ENCODE measurements at places on chromosomes 3 and 15.

DNA sequence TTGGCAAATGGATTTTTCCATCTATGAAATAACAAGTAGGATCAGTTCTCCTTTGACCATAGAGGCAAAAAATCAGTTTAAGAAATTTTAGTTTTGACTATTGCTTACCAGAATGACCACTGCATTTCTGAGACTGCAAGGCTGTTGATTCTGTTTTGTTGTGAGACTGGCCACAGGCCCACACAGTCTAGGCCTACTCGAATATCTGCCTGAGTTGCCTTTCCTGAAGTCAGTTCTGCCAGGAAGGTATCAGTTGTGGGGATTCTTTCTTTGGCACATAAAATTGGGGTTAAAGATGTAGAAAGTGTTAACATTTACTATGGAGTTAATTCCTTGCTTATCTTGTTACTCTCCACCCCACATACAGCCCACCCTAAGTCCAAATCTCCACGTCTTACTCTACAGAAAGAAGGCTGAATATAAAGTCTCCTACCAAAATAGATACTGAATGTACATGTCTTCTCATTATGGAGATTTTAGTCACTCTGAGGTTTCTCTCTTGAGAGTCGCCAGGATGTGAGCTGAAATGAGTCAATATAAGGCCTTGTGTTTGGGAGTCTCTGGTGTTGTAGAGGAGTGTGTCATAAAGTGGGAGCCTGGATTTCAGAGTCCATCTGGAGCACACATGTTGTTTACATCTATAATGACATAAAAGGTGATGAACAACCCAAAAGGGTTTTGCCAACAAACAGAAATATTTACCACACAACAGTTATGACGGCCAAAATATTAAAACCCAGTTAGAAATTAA is 45.0 kb upstream of the WWTR1 start:
- DNase-seq: no peak

DNA sequence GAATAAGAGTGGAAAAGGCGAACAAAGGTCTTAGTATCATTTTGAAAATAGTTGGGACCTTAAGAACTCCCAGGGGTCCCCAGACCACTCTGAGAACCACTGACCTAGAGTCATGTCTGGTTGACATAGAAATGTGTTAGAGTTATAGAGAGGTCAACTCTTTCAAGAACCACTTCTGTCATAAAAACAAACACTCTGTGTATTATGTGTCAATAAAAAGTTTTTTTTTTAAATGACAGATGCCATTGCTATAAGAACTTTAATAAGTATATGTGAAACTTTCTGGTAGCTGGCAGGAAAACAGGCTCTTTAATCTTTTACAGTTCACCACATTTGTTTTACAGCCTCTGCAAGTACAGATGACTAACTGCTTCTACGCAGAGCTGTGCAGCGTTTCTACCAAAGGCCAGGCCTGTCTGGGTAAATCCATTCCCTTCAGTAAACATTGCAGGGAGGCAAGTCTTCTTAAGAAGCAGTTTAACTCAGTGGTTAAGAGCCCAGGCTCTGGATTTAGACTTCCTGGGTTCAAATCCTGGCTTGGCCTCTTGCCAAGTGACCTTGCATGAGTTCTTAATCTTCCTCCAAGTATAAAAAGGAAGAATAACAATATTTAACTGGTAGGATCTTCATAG is 56.6 kb downstream of the RFTN1 start:
- DNase-seq: no peak

DNA sequence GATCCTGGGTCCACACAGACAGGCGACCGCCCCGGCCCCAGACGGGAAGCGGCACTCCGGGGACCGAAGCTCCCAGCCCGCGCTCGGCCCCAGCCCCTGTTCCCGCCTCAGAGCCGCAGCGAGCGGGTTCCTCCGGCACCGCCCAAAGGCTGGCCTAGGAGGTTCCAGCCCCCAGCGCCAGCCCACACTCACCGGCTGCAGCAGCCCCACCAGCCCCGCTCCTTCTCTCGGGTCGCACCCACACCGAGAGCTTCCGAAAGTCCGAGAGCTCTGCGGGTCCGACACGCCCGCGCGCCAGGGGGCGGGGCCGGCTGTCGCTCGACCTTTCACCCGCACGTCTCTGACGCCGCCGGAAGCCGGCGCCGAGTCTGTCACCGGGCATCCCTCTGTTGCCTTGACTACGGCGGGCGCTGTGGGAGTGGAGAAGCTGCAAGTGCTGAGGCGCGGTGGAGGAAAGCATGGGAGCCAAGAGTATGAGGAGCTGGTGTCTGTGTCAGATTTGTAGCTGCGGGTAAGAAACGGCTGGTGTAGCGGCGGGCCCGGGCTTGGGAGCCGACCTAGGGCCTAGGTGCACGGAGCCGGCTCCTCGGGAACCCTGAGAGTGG is at the start of the genes EFL1 and SAXO2:
EFL1 (minus strand) TSS at position 313 of the 605 bp plus-strand sequence. CDS start 956 bp downstream, outside the sequence.
SAXO2 (plus strand) TSS at position 397 of the 605 bp plus-strand sequence; CDS start at position 459, 62 bp downstream.
- peak; percentile 66 for DNase-seq

GRCh38 chr3:197428952-197429351 is 126.8 kb downstream of the BDH1 start:
- no peak for DNase-seq

GRCh38 chr15:42707068-42707467 is 29.9 kb downstream of the CDAN1 start:
- DNase-seq: no peak

GRCh38 chr3:62496503-62496902 is 123.2 kb upstream of the FEZF2 start:
- no peak for DNase-seq

GRCh38 chr3:179071027-179071322 is 634 bp downstream of the ZMAT3 start:
- no peak for DNase-seq

- DNase-seq: no peak
These were observed 114.9 kb downstream of the GMNC start for GRCh38 chr3:190747571-190747970.

- DNase-seq: no peak
These were observed 8.9 kb upstream of the RLBP1 start for GRCh38 chr15:89230277-89230676.

- DNase-seq: no peak
These were observed 269.0 kb downstream of the ZNF621 start for GRCh38 chr3:40793730-40794129.

- no peak for DNase-seq
These were observed 5.3 kb downstream of the PLA2G4F start for GRCh38 chr15:42151141-42151561.

DNA sequence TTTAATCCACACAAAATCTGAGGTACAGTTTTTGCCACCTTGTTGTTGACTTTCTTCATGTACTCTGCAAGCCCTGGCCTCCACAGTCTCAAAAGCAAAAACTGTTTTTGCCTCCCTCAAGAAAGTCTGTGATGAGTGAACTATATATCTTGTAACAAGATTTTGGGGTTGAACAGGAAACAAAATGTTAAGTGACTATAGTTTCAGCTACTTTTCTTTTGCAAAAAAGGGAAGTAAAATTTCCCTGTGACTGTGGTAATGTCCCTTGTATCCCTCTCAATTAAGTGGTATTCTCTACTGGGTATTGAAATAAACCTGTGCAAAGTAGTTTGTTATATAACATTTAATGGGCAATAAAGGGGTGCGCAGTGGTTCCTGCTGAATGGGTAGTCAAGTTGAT is 21.3 kb upstream of the SCAANT1 start:
- no peak for DNase-seq

DNA sequence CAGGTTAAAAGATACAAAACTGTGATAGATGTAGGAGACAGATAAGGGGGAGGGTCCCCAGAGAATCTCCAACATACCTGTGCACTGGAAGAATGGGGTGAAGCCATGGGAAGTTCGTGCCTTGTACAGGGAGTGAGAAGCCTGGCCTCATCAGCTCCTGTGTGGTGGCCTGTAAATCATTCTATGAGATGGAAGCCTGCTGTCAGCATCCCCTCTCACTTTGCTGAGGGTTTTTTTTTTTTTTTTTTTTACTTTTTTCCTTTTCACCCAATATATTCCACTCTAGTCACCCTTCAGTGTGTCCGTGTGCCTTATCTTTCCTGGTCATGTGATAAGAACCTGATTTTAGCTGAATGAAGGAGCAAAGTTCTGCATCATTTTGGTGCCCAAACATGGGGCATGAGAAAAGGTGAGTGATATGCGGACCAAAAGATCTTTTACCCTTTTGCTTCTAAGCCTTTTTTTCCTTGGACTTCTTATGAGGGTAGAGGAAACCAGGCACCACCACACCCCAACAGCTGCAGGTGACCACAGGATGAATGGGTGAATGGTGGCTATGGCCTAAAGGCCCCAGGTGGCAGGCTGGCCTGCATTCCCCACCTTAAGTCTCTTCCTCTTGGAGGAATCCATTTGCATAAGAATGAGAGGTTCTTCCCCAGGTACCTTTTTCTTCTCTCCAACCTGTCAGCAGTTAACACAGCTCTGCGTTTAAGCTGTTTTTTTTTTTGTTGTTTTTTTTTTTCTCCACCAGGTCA is 1345.0 kb downstream of the NSUN3 start:
- DNase-seq: no peak

- DNase-seq: no peak
These were observed 28.5 kb downstream of the TMEM41A start for GRCh38 chr3:185470323-185470722.

DNA sequence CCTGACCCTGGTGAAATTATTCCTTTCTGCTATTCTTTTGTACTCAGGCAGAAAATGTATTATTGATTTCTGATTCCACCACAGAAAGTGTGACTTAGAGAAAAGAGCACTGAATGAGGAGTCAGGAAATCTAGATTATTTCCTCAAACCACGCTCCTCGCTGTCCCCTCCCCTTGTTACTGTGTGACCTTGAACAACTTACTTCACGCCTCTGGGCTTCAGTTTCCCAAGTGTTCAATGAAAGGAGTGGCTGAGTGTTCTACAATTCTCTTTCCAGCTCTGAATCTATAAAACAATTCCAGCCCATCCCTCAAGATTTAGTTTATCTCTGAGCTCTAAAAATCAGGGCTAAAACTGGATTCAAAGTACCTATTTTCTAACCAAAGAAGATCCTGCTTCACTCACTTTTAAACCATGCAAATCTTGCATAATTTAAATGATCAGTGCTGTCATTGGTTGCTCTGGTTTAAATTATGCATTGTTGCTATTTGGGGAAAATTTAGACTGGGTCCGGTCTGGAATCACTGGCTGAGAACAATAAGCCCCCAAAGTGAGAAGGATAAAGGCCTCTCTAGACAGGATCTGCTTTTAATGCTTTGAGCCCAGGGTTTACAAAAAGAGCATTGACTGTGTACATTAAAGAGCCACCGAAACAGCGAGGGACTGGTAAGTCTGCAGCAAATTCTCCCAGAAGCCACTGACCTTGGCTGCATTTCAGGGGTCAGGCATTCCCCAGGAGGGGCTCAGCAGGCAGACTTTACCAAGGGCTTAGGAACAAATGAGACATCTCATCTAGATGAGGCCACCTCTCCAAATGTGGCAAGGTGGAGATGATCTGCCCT is 3.2 kb downstream of the TNIK start:
- no peak for DNase-seq

- DNase-seq: no peak
These were observed 12.6 kb upstream of the GOLGA6L7 start for GRCh38 chr15:28861031-28861534.

- no peak for DNase-seq
These were observed 3.5 kb upstream of the CHAC1 start for GRCh38 chr15:40949756-40950207.

DNA sequence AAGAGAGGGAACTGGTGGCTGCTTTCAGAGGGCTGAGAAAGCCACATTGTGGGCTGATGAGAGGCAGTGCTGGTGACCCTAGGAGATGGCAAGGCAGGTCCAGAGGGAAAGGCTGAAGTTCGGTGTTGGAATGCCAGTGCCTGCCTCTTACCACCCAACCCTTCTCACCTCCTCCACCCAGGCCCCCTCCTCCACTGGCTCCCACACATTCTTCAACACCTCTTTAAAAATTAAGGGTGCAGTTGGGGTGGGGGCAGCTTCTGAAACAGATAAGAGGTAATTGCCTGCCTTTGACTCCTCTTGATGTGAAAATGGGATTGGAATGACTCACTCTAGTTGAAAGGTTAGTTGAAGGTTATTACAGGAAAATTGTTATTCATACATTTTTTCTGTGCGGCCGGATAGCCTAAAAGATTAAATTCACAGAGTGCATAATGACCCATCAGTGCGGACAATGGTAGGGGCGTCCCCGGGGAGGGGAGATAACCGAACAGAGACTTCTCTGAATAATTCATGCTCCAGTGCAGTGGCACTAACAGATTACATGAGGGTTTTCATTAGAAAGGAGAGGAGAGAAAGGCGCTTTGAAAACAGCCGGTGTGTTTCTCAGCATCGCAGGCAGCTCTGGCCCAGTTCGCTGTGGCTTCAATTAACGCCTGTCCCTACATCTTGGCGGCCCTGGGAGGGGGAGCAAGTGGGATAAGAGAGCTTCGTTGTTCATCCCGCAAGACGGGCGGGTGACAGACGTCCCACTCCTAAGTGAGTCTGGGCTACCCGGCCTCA is 212.4 kb downstream of the TLE3 start:
- no peak for DNase-seq

DNA sequence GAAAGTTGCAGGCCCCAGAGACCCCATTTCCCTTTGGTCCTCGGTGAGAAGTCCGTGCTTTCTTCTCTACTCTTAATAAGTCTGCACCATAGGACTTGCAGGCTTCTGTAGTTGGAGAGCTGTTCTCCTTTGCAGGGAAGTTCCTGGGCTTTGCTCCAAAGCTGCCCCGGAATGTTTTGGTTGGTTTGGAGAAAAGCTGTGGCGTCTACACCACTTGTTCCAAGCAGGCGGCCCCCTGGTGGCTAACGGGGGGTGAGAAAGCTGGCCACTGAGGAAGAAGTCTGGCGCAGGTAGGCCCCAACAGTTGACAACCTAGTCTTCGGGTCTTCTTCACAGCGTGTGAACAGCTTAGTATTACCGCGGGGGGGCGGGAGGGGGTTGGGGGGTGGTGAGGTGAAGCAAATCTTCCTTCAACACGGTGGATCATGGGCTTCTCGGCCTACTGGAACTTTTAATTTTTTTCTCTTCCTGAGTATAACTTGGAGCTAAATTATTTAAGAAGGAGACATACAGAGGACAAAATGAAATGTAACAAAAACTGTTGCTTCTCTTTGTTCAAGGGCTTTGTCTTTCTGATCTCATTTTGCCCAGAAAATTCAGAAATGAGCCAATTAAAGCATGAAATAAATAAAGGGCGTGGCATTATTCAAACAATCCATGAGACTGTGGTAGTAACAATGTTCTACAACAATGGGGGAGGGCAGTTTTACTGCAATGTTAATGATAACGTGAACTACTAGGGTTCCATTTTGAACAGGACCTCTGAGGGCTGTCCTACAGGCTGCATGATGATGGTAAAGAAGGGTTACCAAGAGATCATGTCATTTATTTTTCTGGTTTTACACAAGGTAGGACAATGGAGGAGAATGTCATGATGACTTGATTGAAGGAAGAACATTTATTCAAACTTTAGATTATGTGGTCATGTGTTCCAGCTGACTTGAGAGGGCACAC is 2.2 kb upstream of the THRB start:
- no peak for DNase-seq

GRCh38 chr15:67839499-67839928 is 331 bp downstream of the RNU6-1 start:
- DNase-seq: peak; percentile 48

- peak; percentile 22 for DNase-seq
These were observed 62.7 kb upstream of the ZNF148 start for GRCh38 chr3:125437631-125438435.

- DNase-seq: no peak
These were observed 11.2 kb upstream of the RNU6-1 start for GRCh38 chr15:67850994-67851571.

GRCh38 chr3:2554656-2555055 is 456.0 kb downstream of the CNTN4 start:
- DNase-seq: no peak

GRCh38 chr3:89098964-89099585 is 8.3 kb upstream of the EPHA3 start:
- peak; percentile 37 for DNase-seq

GRCh38 chr3:87997966-87998365 is 60.8 kb downstream of the CGGBP1 start:
- DNase-seq: no peak

Data from NCI-H1105 (cell line).